ENCODE measurements at places on chromosomes 11 and 22. TPM values are rescaled to one million over a fixed set of nuclear protein-coding genes. Genes with fewer than 3 reads are reported as not detected.

ZNF280A gene
- total RNA-seq: not detected

PLAAT5 gene
- total RNA-seq: 2.7 TPM

OR52I1 gene
- not detected for total RNA-seq

TBX10 gene
- total RNA-seq: not detected

SCARF2 gene
- 16.8 TPM for total RNA-seq

CD82 gene
- total RNA-seq: 31.1 TPM

OR2AG2 gene
- 0.16 TPM for total RNA-seq

OR6A2 gene
- total RNA-seq: 0.55 TPM

BRSK2 gene
- 50.6 TPM for total RNA-seq

MMP1 gene
- not detected for total RNA-seq

ANKK1 gene
- total RNA-seq: 0.33 TPM

OTOG gene
- total RNA-seq: not detected

NXPE2 gene
- 0.33 TPM for total RNA-seq

AIFM3 gene
- 26.3 TPM for total RNA-seq

APOBEC3A gene
- total RNA-seq: 5.4 TPM

SDHAF2 gene
- 29.4 TPM for total RNA-seq

PAK1 gene
- total RNA-seq: 99.8 TPM

GRM5 gene
- 13.1 TPM for total RNA-seq

SIK3 gene
- 107 TPM for total RNA-seq

OR51F1 gene
- total RNA-seq: not detected

OR8H3 gene
- not detected for total RNA-seq

KLHDC7B gene
- 0.05 TPM for total RNA-seq

SNX32 gene
- total RNA-seq: 3.1 TPM

RBFOX2 gene
- total RNA-seq: 194 TPM

CNIH2 gene
- total RNA-seq: 8.2 TPM

CCDC90B gene
- total RNA-seq: 74.0 TPM

ANGPTL5 gene
- 0.93 TPM for total RNA-seq

SLC1A2 gene
- total RNA-seq: 101 TPM

IL18 gene
- 4.4 TPM for total RNA-seq

TRIM49D1 gene
- not detected for total RNA-seq

AQP11 gene
- total RNA-seq: 7.9 TPM

RAB36 gene
- 8.3 TPM for total RNA-seq

Data from camera-type eye (tissue), 1 donor.